ENCODE measurements at places on chromosomes 7 and 10.

- DNase-seq, result no peak
Observed at GRCh38 chr10:27622596-27622995, 118.5 kb downstream of the RAB18 start.

- no peak for DNase-seq
Observed at GRCh38 chr7:47392241-47392759, 189.6 kb downstream of the TNS3 start.

DNA sequence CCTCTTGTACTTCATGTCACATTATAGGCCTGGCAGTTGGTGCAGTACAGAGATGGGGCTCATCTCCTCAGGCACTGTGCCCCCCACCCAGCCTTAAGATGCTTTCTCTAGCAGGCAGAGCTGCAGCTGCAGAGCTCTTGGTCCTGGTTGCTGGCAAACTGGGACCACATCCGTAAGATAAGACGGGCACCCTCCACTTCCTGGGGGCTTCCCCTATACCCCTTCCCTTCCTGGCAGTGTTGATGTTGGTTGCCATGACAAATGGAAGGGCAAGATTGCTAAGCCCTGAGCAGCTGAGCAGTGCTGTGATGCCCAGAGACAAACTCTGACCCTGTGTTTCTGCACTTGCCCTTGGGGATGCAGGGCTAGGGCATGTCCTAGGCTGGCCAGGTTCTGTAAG lies 103.4 kb upstream of the ANLN start:
- DNase-seq, result no peak

- no peak for DNase-seq
Observed at GRCh38 chr10:102779680-102780526, 36.2 kb downstream of the WBP1L start.

- DNase-seq, result no peak
Observed at GRCh38 chr10:87054373-87055295, 34.5 kb downstream of the FAM25A start.

GRCh38 chr10:9069136-9069535 lies 1014.6 kb downstream of the GATA3 start:
- DNase-seq, result no peak

DNA sequence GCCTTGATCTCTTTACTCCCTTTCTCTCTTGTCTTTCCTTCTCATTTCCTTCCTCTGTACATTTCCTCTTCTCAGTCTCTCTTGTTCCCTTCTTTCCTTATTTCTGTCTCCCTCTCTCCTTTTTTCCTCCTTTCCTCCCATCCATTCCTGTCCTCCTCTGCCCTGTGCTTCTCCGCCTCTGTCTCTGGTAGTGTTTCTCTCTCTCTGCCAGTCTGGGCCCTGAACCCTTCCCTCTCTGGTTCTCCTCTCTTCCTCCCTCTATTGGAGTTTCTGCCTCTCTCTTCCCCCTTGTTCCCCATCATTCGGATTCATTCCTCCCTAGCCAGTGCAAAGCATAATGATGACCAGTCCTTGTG lies 13.2 kb upstream of the PAX2 start:
- no peak for DNase-seq

GRCh38 chr7:47301105-47301477 lies 280.8 kb downstream of the TNS3 start:
- no peak for DNase-seq

DNA sequence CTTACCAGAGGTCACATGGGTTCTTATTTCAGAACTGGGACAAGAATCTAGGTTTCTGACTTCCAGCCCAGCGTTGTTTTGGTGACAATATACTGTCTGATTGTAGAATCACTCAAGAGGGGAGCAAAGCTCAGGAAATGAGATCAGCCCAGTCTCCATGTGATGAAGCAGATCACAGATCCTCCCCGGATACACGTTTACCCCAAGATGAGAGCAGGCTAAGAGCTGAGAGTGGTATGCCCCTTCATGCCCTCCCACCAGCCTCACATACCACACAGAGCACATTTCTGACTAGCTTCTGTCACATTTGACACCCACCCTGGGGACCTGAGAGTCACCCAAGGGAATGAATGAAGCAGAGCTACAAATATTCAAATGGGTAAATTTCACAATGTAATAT lies 27.1 kb upstream of the PRKCQ start:
- no peak for DNase-seq

DNA sequence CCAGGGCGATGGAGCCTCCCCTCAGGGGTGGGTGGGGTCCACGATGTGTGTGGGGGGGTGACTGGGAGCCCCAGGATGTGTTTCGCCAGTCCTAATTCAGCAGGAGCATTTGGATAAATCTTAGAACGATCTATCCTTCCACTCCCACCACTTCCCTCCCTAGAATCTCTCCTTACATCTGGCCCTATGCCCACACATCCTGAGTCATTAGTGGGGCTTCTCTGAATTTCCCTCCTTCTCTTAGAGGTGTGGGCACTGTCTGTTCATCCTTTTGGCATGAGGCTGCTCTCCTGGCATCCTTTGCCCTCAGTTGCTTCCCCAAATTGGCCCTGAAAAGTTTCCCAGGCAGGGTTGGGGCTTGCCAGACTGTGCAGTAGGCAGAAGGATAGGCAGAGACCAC lies 1.6 kb downstream of the GHRHR start:
- no peak for DNase-seq

DNA sequence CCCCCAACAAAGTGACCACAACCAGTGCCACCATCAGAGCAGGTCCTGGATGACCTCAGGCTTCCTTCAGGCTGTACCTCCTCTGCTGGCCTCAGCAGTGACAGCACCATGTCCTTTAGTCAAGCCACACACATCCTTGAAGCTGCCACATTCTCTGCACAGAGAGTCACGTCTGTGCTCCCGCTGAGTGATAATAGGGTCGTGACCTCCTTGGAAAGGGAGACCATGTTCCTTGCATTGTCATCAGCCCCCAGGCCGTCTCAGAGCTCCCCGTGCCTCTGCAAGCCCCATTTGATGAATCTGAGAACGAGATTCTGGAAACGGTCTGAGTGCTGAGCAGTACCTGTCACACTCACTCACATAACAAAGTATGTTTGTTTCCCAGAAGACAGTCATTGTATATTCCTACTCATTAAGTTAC lies 106.5 kb upstream of the PRR15 start:
- DNase-seq, result no peak

GRCh38 chr7:12119620-12120303 lies 91.3 kb upstream of the TMEM106B start:
- no peak for DNase-seq

GRCh38 chr7:81638198-81638597 lies 131.6 kb downstream of the HGF start:
- peak; percentile 3 for DNase-seq

GRCh38 chr10:116748041-116748440 lies 5.7 kb upstream of the HSPA12A start:
- no peak for DNase-seq

- DNase-seq, result peak; percentile 87
Observed at GRCh38 chr10:116961406-116962251, 43.4 kb downstream of the SHTN1 start.

DNA sequence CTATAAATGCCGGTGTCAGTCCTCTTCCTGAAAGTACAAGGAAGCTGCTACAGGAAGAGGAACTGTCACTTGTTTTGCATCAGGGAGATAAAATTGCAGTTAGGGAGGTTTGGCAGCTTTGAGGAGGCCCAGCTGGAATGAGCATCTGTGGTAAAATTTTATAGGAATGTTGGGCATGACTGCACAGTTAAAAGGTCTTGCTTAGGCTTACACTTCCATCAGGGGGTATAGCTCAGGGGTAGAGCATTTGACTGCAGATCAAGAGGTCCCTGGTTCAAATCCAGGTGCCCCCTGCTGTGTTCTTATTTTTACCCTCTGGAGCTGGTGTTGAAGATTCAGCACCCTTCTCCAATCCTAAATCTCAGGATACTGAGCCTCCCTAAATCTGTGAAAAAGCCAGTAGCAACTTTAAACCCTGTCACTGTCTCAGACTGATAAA lies 65.9 kb downstream of the ZNF467 start:
- DNase-seq, result no peak

GRCh38 chr10:59229441-59229840 lies 53.0 kb downstream of the PHYHIPL start:
- DNase-seq, result no peak

- no peak for DNase-seq
Observed at GRCh38 chr10:112526139-112526538, 79.1 kb downstream of the VTI1A start.

DNA sequence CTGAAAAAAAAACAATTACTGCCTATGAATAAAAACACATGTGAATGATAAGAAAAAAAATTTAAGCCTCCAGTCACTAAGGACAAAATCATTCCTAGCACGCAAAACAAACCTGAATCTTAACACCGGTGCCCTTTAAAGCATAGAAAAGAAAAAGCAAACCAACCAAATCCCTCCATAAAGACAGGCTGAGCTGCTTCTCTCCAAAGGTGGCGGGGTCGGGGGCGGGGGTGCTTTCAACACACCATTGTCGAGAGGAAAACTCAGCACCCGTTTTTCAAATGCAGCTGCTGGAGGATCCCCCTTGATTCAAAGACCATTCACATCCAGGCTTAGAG lies 1.4 kb downstream of the ST8SIA6 start:
- DNase-seq, result no peak
